Panc1 (cell line): ENCODE measurements at places on chromosomes 3 and 15. TPM values are rescaled to one million over a fixed set of nuclear protein-coding genes. Genes with fewer than 3 reads are reported as not detected.
A peak's percentile ranks its signal among the peaks of the same experiment; 100 is the strongest.

DNA sequence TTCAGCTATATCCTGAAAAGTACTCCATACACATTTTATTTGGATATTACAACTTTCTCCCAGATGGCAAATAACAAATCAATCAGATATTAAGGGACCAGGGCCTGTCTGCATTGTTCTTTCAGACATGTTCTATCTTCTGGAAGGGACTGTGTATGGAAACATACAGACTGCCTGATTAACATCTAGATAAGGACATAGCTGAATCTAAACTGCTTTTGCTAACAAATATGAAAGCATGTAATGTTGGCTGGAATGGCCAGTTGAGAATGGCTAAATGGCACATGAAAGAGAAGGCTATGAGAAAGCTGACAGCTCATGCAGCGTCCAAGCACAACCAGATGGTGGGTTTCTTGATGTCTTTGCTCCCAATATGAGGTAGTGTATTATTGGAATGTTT, 149.4 kb downstream of the CFAP20DC start:
- DNase-seq, result no peak

- DNase-seq, result no peak
Measured at GRCh38 chr15:34732430-34732829, 22.4 kb downstream of the GJD2 start.

DNA sequence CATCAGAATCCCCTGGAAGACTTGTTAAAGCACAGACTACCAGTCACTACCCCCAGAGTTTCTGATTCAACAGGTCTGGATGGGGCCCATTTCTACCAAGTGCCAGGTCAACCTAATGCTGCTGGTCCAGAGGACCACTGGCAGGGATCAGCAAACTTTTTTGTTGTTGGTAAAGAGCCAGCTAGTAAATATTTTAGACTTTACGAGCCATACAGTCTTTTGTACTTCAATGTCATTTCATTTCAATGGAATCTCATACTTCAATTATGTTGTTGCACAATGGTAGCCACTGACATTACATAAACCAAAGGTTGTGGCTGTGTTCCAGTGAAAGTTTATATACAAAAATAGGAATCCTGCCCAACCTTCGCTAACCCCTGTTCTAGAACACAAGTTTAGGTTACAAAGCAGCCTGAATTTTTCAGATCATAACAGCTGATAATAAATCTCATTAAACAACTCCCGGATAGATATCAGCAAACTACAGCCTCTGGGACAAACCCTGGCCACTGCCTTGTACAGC, 28.7 kb downstream of the ULK4 start:
- DNase-seq, result no peak

DNA sequence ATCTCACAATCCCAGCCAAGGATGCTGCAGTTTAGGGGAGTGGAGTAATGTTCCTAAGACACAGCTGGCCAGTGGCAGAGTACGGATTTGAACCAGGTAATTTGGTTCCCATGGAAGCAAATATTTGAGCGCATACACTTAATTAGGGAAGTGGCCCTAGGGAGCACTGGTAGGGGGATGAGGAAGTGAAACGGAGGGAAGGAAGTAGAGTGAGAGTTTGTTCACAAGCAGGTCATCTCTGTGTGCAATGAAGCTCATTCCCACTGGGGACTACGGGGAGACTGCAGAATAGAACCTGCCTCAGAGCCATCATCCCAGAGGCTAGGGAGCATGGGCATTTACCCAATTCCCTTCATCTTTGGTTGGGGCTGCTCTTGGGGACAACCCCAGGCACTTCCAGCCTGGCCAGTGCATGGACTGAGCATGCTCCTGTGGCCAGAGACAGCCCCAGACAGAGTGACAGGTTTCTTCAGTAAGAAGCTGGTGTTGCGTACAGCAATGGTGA, 317.2 kb upstream of the PROK2 start:
- DNase-seq, result no peak

DNA sequence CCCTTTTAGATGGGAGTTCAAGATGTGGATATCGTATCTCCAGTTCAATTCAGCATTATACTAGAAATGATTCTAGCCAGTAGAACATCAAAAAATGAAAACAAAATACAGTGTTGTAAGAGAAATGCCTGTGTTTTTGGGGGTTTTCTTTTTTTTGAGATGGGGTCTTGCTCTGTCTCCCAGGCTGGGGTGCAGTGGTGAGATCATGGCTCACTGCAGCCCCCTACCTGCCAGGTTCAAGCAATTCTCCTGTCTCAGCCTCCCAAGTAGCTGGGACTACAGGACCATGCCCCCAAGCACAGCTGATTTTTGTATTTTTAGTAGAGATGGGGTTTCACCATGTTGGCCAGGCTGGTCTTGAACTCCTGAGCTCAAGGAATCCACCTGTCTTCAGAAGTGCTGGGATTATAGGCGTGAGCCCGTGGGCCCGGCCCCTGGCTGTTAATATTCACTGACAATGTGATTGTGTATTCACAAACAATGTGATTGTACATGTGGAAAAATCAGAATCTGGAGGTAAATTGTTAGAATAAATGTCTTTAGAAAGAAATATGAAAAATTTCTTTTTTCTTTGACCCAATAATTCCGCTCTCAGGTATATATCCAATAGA, 59.0 kb downstream of the ARIH1 start:
- no peak for DNase-seq

DNA sequence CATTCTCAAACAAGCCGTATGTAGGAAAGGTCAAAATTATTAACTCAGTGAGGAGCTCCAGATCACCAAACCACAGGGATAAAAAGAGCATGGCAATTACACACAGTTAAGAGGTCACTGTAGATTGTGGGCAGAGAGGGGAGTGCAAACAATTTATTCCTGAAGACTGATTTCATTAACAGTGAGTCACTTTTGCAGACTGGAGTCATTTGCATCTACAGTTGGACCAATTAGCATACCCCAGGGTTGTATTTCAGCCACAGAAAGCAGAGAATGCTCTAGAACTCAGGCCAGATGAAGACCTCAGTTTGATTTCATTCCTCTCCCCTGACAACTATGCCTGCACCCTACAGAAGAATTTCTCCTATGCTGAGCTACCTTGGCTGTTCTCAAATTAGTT, 40.1 kb downstream of the SETMAR start:
- DNase-seq, result no peak

- DNase-seq, result peak; percentile 8
Measured at GRCh38 chr3:107690522-107691138, 167.9 kb downstream of the BBX start.

GRCh38 chr15:43230640-43231115, 9.9 kb upstream of the EPB42 start:
- no peak for DNase-seq

DNA sequence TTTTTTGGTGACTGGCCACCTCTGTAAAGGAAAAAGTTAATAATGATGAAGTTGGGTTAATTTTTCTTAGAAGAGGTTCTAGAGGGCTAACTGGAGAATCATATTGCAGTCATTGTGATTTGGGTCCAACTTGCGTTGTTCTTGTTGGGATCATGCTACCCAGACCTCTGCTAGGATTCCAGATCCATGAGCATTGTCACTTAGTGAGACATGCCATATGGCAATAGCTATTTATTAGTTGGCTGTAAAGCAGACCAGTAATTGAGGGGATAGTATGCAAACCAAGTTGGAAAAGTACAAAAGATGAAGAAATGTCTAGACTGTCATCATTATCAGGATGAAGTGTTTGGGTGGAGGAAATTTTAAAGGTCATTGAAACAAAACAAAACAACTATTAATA, 30.7 kb upstream of the P2RY12 start:
- DNase-seq, result no peak

DNA sequence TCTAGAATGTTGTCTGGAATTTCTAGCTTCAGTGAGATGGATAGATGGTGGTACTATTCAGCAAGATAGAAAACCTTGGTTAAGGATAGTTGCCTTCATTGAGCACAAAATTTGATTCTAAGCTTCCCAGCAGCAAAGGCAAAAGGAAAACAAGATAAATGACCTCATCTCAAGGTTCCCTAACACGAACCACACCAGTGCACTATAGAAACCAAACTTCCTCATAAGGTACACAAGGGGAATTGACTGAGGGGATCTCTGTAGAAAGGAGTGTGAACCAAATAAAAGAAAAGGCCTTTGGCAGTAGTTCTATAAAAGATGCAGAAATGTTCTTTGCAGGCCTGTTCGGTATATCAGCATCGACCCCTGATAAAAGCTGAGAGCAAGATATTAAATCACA, 288.9 kb downstream of the SHQ1 start:
- no peak for DNase-seq

DNA sequence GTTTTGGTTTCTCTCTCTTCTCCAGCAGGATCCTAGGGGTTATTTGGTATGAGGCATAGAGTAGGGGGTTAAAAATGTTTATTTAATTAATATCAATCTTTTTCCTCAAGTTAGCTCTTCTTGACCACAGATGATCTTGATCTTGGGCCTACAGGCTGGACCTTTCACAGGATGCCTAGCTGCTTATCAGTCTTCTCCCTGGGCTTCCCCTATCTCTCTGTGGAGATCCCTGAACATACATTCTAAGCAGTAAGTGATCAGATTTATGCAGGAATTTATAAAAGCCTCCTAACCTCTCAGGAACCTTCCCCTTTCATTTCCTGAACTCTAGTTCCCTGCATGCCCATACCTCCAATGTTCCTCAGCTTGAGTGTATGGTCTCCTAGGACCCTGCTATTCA, 428.3 kb downstream of the TBC1D5 start:
- DNase-seq, result no peak

DNA sequence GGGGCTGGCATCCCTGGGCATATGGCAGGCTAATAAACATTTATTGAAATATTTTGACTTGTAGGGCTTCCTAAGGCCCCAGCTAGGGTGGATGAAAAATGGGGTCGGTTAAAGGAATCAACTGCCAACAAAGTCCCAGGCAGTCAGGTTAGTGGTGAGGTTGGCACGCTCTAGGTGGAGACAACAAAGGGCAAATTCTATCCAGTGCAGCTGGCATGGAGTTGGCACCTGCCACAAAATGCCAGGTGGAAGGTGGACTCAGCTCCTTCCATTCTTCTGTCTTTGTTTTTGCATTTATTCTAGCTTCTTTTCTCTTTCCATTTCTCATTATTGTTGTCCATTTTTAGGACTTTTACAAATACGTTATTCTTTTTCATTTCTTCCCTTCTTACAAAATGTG, 31.0 kb downstream of the LCMT2 start:
- no peak for DNase-seq

GRCh38 chr15:33309602-33310276, 1.0 kb upstream of the RYR3 start:
- DNase-seq, result no peak

DNA sequence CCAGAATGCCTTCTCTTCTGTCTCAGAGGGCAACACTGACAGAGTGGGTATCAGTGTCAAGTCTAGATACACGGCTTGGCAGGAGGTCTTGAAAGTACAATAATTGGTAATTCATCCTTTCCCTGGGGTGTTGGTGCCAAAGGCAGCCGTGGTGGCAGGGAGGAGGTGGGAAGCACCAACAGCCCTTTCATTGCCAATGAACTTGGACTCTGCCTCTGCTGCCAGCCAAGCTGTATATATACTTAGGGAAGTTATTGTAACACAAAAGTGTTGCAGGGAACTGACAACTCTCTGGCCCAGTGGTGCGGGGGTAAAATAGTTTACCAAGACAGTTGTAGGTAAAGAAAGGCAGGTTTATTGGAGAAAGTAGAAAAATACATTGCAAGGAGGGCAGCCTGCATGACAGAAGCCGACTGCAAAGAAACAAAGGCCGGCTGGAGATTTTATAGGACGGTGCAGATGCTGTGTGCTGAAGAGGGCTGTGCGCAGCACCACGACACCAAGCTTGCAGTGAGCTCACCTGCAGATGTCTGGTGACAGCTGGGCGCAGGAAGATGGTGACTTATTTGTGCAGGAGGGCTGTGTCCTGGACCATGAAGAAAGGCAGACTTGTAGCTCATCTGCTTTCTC, 4.0 kb upstream of the FAM3D start:
- DNase-seq, result no peak

- no peak for DNase-seq
Measured at GRCh38 chr3:155131104-155131503, 51.0 kb downstream of the MME start.

DNA sequence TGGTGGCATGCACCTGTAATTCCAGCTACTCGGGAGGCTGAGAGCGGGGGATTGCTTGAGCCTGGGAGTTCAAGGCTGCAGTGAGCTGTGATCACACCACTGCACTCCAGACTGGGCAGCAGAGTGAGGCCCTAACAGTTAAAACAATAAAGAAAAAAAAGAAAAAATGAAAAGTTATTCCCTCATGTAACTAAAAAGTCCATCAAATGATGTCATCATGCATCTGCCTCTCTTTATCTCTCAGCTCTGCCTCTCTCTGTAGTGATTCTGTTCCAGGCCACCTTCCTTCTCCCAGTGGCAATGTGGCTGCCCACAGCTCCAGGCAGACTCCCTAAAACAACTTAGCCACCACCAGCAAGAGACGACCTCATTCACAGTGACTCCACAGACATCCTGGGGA, 31.5 kb upstream of the TRH start:
- DNase-seq, result no peak

- DNase-seq, result no peak
Measured at GRCh38 chr3:119237299-119237698, 3.4 kb downstream of the B4GALT4 start.

DNA sequence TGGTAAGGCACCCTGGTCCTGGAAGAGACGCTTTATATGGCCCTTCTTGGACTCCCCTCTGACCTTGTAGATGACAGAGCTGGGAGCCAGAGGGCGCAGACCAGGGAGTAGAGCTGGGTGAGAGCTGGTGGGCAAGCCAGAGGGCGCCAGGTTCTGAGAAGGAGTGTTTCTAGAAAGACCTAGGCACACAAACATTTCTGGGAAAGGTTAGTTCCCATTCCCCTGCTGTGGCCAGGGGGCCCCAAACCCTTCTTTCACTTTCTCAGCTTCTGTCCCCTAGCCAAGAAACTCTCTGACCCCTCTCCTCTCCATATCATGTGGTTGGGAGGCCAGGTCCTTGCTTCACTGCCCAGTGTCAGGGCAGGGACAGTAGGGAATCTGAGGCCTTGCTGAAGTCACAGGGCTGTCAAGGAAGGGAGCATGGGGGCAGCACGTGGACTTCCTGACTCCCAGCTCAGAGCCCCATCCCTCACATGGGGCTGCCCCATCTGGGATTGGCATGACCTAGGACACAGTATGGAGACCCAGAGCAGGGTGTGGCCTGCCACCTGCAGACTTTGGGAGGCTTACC, 3.6 kb downstream of the HEMK1 start:
- DNase-seq, result no peak

Gene SUSD5
- total RNA-seq, result 16.3 TPM

Gene USP50
- not detected for total RNA-seq

Gene FNDC3B
- total RNA-seq, result 173 TPM

Gene RARB
- total RNA-seq, result not detected

Gene GABRR3
- total RNA-seq, result not detected

Gene DUOX1
- total RNA-seq, result 0.31 TPM

Gene SLC22A13
- 0.33 TPM for total RNA-seq

Gene RCN2
- 60.7 TPM for total RNA-seq

Gene AP2M1
- 335 TPM for total RNA-seq

Gene TKT
- 338 TPM for total RNA-seq

Gene AGBL1
- not detected for total RNA-seq

Gene PIGX
- total RNA-seq, result 85.7 TPM
